Progenitor cell of endocrine pancreas (in vitro differentiated cells): ENCODE measurements at places on chromosomes 3 and 15. TPM values are rescaled to one million over a fixed set of nuclear protein-coding genes. Genes with fewer than 3 reads are reported as not detected.

The GP5 gene
- 0.18 and 0.24 TPM in 2 replicates for total RNA-seq

The DAZL gene
- not detected in 2 replicates for total RNA-seq

The GRAMD2A gene
- 4.0 and 5.0 TPM in 2 replicates for total RNA-seq

The SLC2A2 gene
- total RNA-seq: 1.5 TPM in 2 replicates

The LRRC57 gene
- total RNA-seq: 27.0 and 27.6 TPM in 2 replicates
